ENCODE measurements at places on chromosomes 1 and 21.

DNA sequence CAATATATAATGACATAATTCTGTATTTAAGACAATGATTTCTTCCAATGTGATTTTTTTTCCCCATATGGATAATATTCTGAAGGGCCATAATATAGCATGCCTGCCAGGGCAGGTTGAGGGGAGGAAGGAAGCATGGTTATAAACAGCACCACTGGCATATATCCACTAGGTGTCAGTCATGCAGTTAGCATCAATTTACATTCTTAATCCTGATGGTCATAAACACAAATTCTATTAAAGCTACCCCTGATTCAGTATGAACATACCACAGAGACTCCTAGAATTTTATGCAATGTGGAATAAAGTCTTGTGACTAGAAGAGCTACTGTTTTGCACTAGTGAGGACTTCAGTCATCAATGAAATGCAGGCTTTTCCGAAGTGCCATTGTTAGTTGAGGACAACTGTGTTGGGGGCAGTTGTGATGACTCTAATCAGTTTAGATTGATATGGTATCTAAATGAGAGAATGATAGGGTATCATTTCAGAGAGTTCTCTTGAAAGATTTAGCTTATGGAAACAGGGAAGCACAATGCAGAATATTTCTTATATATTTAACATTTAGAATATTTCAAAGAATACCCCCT, 342.7 kb upstream of the NR5A2 start:
- DNase-seq = no peak

DNA sequence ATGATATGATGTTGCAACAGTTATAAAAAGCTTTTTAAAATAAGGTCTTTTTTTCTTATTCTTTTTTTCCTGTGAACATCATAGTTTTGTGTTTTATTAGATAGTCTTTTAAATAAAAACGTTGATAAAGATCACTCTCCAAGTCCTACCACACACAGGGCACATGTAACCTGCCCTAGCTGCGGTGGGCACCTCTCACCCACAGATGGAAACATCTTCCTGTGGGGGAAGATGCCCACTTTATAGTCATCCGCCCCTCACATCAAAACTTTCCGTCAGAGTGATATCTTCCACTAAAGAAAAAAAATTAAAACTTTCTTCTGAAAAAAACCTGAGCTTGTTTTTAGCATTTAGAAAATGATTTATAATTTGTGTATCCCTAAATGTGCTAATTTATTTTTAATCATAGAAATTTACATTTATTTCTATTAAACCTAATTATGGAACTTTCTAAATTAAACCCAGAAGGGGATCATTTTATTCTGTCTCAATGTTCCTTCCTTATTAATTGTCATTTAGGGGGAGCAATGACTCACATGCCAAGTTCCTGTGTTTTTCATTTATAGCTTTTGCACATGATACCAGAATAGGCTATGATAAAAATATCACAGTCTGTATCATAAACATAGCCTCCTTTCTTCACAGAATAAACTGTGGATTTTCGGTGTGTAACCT, 24.7 kb downstream of the TNFRSF9 start:
- DNase-seq = peak; percentile 27

GRCh38 chr1:183593356-183593755, 3.1 kb upstream of the NCF2 start:
- DNase-seq = no peak

- no peak for DNase-seq
Observed at GRCh38 chr21:15729346-15729673, 472 bp upstream of the USP25 start.

- no peak for DNase-seq
Observed at GRCh38 chr1:167635941-167636340, 5.9 kb downstream of the RCSD1 start.

DNA sequence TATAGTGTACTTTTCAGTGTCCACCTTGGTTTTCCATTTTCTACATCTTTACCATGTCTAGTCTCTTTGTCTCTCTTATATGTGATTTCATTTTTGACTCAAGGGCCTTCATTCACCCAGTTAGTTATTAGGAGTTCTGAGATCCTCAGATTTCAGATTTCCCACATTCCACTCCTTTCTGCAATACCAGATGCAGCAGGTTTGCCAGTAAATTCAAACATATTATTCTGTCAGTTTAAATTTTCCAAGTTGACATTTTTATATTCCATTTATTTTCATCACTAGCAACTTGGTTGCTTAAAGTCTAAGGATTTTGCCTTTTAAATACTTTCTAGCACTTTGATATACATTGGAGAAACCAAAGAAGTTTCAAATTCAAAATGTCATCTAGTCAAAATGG, 42.4 kb downstream of the ABL2 start:
- DNase-seq = no peak

- no peak for DNase-seq
Observed at GRCh38 chr21:42599962-42600361, 53.5 kb upstream of the PDE9A start.

DNA sequence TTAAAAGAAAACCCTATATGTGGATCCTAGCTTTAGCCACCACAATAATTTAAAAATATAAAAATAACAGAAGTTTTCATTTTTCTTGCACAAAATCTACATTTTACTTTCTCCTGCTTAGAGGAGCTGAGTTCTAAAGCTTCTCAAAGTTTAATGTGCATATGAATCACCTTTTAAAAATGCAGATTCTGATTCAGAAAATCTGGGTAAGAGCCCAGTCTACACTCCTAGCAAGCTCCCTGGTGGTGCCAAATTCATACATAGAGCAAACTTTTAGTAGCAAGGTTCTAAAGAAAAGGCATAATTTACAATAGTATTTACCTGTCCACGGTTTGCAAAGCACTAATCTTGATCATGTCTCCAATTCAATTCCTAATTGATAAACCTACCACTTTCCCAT, 19.3 kb downstream of the RSBN1 start:
- DNase-seq = no peak

DNA sequence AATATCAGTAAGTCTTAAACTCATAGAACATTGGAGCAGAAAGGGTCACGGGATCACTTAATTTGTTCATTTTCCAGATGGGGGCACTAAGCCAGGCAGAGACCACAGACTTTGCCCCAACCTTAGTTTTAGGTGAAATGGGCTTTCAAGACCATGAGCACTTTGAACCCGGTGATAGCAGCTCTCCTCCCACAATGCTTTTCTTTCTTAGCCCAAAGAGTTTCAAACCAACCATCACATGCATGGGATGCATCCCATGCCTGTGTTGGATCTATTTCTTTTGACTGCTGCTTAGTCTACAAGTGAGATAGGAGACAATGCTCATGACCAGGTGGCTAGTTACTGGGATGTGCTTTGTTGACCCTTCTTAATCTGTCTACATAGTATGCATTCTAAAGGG, 240.6 kb downstream of the NUF2 start:
- no peak for DNase-seq
